Stimulated activated naive B cell treated with anti-CD40 and anti-IgM and Interleukin-4, amounts not matched to agents 10 μg/mL and 1 μg/mL and 100 μg/mL, for 72 hours (primary cell): ENCODE measurements at places on chromosomes 4 and X.

GRCh38 chr4:85953651-85954018 lies 406.2 kb downstream of the MAPK10 start:
- DNase-seq = no peak
- peak overlapping the region; percentile 33 for H3K27ac ChIP-seq
- H3K36me3 ChIP-seq = peaks cover 32% of the 10 kb centered on the region
- H3K4me1 ChIP-seq = peaks cover 8% of the 10 kb centered on the region
- no peak overlapping the region for H3K4me3 ChIP-seq

- H3K4me1 ChIP-seq = no peaks in the 10 kb centered on the region
- DNase-seq = no peak
- H3K27ac ChIP-seq = no peak overlapping the region
- H3K27me3 ChIP-seq = no peaks in the 10 kb centered on the region
- no peaks in the 10 kb centered on the region for H3K36me3 ChIP-seq
These were observed 12.0 kb downstream of the BST1 start for GRCh38 chr4:15714646-15715435.

DNA sequence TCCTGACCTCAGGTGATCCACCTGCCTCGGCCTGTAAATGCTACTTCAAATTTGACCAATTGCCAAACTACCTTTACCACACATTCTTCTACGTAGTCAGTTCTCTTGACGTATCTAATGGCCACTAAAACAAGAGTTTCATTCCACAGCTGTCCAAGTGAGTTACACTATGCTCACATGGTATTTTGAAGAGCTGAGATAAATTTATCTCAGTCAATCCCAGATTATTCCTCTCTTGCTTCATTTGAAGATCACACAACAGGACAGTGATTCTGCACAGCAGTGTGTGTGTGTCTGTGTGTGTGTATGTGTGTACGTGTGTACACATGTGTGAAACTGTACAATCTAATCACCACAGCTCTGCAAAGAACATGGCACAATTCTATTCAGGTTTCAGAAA lies 133.4 kb downstream of the APBB2 start:
- H3K4me1 ChIP-seq = no peaks in the 10 kb centered on the region
- H3K4me3 ChIP-seq = no peak overlapping the region
- no peak for DNase-seq
- no peak overlapping the region for H3K27ac ChIP-seq

GRCh38 chr4:155849042-155849441 lies 17.0 kb downstream of the ASIC5 start:
- H3K4me3 ChIP-seq = no peak overlapping the region
- no peak for DNase-seq
- H3K27me3 ChIP-seq = peaks cover 5% of the 10 kb centered on the region
- no peak overlapping the region for H3K27ac ChIP-seq
- no peaks in the 10 kb centered on the region for H3K36me3 ChIP-seq

- no peaks in the 10 kb centered on the region for H3K4me1 ChIP-seq
- no peak overlapping the region for H3K27ac ChIP-seq
- H3K36me3 ChIP-seq = peaks cover 26% of the 10 kb centered on the region
- H3K4me3 ChIP-seq = no peak overlapping the region
- no peak for DNase-seq
These were observed 25.1 kb downstream of the DDX60 start for GRCh38 chr4:168293386-168293975.

- peaks cover 3% of the 10 kb centered on the region for H3K36me3 ChIP-seq
- H3K4me3 ChIP-seq = no peak overlapping the region
- H3K27me3 ChIP-seq = no peaks in the 10 kb centered on the region
- no peak for DNase-seq
- peaks cover 17% of the 10 kb centered on the region for H3K4me1 ChIP-seq
These were observed 2.7 kb downstream of the GEMIN8 start for GRCh38 chrX:14027036-14027435.

DNA sequence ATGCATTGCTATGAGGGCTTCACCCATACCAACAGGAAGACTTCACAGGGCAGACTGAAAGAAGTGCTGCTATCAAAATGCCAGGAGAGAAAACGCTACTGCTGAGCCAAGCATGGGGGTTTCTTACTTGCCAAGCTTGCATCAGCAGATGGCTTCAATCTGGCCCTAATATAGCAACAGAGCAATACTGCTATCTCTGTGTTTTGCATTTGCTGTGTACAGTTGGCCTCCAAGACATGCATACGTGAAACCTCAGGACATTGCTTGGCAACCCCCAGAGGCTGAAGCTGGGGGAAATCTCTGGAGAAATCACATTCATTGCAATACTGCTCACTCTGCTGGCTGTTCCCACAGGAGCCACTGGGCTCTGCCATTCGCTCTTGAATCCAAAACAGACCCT lies 127.2 kb upstream of the GPC4 start:
- no peaks in the 10 kb centered on the region for H3K27me3 ChIP-seq
- no peak for DNase-seq
- H3K36me3 ChIP-seq = no peaks in the 10 kb centered on the region
- no peaks in the 10 kb centered on the region for H3K4me1 ChIP-seq
- no peak overlapping the region for H3K27ac ChIP-seq

GRCh38 chr4:123696687-123697086 lies 300.1 kb downstream of the SPRY1 start:
- H3K27me3 ChIP-seq = no peaks in the 10 kb centered on the region
- H3K4me3 ChIP-seq = no peak overlapping the region
- no peaks in the 10 kb centered on the region for H3K4me1 ChIP-seq
- no peaks in the 10 kb centered on the region for H3K36me3 ChIP-seq

- H3K36me3 ChIP-seq = no peaks in the 10 kb centered on the region
- H3K4me3 ChIP-seq = no peak overlapping the region
- H3K27me3 ChIP-seq = no peaks in the 10 kb centered on the region
- H3K27ac ChIP-seq = no peak overlapping the region
These were observed 395.0 kb downstream of the DTHD1 start for GRCh38 chr4:36676139-36677050.

- H3K27ac ChIP-seq = peak overlapping the region; percentile 95
- H3K4me3 ChIP-seq = peak overlapping the region; percentile 95
- DNase-seq = no peak
- H3K27me3 ChIP-seq = no peaks in the 10 kb centered on the region
- H3K36me3 ChIP-seq = peaks cover 11% of the 10 kb centered on the region
These were observed 929 bp downstream of the ZBTB33 start for GRCh38 chrX:120251471-120252011.

DNA sequence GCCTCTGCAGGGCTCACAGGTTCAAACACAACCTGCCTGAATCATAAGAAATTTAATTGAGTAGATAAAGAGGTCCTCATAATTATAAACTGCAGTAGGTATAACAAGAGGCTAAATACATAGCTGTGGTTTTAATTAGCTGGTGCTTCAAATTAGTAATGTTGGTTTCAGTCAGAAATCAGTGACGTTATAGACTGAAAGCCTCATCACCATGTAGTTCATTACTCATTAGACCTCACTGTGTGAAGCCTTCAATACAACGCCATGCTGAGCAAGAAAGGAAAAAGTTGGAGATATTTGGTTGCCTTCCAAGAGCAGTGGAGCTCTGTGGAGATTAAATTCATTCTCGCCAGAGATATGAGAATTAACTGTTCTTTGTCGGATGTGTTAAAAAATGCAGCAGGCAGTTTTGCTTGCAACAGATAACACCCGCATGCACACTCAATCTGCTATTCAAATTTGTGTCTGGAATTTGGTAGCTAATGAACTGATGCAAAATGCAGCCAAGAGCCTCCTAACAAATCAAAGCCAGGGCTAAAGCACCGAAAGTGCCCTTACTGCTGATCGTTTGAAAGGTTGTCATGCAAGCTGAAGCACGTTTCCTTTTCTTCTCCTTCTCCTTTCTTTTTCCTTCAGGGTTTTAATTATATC lies 148.9 kb downstream of the AFF2 start:
- no peak for DNase-seq
- no peaks in the 10 kb centered on the region for H3K27me3 ChIP-seq
- H3K4me3 ChIP-seq = no peak overlapping the region
- H3K36me3 ChIP-seq = no peaks in the 10 kb centered on the region
- no peak overlapping the region for H3K27ac ChIP-seq
- no peaks in the 10 kb centered on the region for H3K4me1 ChIP-seq

GRCh38 chrX:74232859-74233258 lies 71.1 kb upstream of the ZCCHC13 start:
- H3K27me3 ChIP-seq = no peaks in the 10 kb centered on the region
- H3K27ac ChIP-seq = no peak overlapping the region
- H3K36me3 ChIP-seq = peaks cover 6% of the 10 kb centered on the region
- no peak for DNase-seq
- H3K4me3 ChIP-seq = no peak overlapping the region

- no peaks in the 10 kb centered on the region for H3K4me1 ChIP-seq
- no peak for DNase-seq
- no peaks in the 10 kb centered on the region for H3K36me3 ChIP-seq
- H3K27me3 ChIP-seq = no peaks in the 10 kb centered on the region
- H3K27ac ChIP-seq = no peak overlapping the region
These were observed 613.1 kb upstream of the HS3ST1 start for GRCh38 chr4:12041828-12042227.

- no peak for DNase-seq
- H3K27ac ChIP-seq = no peak overlapping the region
- no peak overlapping the region for H3K4me3 ChIP-seq
- H3K36me3 ChIP-seq = no peaks in the 10 kb centered on the region
- H3K4me1 ChIP-seq = no peaks in the 10 kb centered on the region
These were observed 99.7 kb upstream of the SLC7A11 start for GRCh38 chr4:138341739-138342415.

DNA sequence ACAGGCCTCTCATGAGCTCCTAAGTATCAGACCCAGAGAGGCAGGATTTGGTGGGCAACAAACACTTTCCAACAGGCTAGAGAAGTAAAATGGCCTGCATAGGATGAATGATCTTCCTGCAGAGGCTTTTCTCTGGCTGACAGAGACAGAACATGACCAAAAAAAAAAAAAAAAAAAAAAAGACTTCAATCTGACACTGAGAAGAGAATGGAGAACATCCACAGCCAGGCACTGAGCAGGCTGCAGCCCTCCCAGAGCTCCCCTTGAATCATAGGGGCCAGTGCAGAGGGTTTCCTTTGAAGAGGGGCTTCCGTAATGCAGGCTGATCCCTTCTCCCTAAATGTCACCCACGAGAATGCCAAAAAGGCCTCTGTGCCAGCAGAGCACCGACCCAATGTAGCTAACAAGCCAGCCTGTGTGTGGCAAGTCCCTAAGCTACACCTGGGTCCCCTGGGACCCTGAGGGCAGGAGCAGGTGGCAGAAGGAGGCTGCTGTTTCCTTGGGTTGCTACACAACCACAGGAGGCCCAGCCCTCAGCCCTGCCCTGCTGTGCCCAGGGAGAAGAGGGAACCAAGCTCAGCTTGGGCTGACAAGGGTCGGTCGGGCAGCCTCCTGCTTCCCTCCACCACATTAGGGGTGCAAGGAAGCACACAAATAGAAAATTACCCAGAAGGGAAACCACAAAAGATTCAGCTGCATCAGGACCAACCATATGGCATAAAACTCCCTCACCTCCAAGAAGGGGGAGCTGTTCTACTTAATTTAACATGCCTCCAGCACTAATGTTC lies 55.6 kb downstream of the MAP7D2 start:
- H3K4me1 ChIP-seq = peaks cover 39% of the 10 kb centered on the region
- no peaks in the 10 kb centered on the region for H3K27me3 ChIP-seq
- H3K4me3 ChIP-seq = peak overlapping the region; percentile 27
- H3K36me3 ChIP-seq = peaks cover 11% of the 10 kb centered on the region
- DNase-seq = peak; percentile 77
- H3K27ac ChIP-seq = peak overlapping the region; percentile 70

GRCh38 chr4:77745792-77746191 lies 73.4 kb downstream of the CNOT6L start:
- no peaks in the 10 kb centered on the region for H3K27me3 ChIP-seq
- H3K36me3 ChIP-seq = peaks cover 22% of the 10 kb centered on the region
- no peak for DNase-seq
- H3K4me3 ChIP-seq = no peak overlapping the region
- H3K27ac ChIP-seq = no peak overlapping the region
